Lung microvascular endothelial cell (primary cell): ENCODE measurements at places on chromosomes 4 and X. TPM values are rescaled to one million over a fixed set of nuclear protein-coding genes. Genes with fewer than 3 reads are reported as not detected.

The FANCB gene
- total RNA-seq: 1.8 and 2.4 TPM in 2 replicates

The PASD1 gene
- total RNA-seq: not detected in 2 replicates

The ARFIP1 gene
- total RNA-seq: 21.6 and 22.0 TPM in 2 replicates

The UCP1 gene
- not detected in 2 replicates for total RNA-seq

The DCHS2 gene
- 0.40 and 1.7 TPM in 2 replicates for total RNA-seq

The TRO gene
- total RNA-seq: 1.1 and 3.8 TPM in 2 replicates

The CTAG1A gene
- total RNA-seq: not detected in 2 replicates

The CT45A5 gene
- total RNA-seq: not detected in 2 replicates

The CLDN22 gene
- not detected in 2 replicates for total RNA-seq

The FAM156B gene
- 4.6 and 6.0 TPM in 2 replicates for total RNA-seq

The LIMCH1 gene
- total RNA-seq: 15.7 and 20.7 TPM in 2 replicates

The PPA2 gene
- 34.9 and 45.1 TPM in 2 replicates for total RNA-seq

The CTAG2 gene
- total RNA-seq: not detected in 2 replicates

The PF4V1 gene
- total RNA-seq: not detected in 2 replicates

The GPR82 gene
- total RNA-seq: not detected in 2 replicates

The IL3RA gene
- 15.5 and 19.6 TPM in 2 replicates for total RNA-seq

The CCSER1 gene
- under 0.01 and 0.20 TPM in 2 replicates for total RNA-seq

The C1QTNF7 gene
- total RNA-seq: not detected in 2 replicates
